ENCODE measurements at places on chromosomes 3 and 15. TPM values are rescaled to one million over a fixed set of nuclear protein-coding genes. Genes with fewer than 3 reads are reported as not detected.

DNA sequence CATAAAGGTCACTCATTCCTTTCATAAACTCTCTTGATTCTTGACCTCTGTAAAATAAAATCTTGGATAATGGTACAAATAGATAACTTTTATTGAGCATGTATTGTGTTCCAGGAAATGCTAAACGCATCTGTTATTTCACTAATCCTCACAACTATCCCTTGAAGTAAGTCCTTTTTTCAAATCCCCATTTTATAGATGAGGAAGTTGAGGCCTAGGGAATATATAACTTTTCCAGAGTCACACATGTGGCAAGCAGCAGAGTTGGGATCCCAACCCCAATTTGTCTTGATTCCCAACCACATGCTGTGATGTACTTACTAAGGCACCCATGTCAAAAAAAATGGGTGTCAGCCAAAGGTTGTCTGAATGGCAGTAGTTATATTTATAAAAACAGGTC, 6.3 kb downstream of the VPS39 start:
- H3K36me3 ChIP-seq: peaks cover 8% of the 10 kb centered on the region
- DNase-seq: no peak
- peaks cover 16% of the 10 kb centered on the region for H3K4me1 ChIP-seq
- no peak overlapping the region for H3K4me3 ChIP-seq

HPS3 gene
- 21.3 TPM for total RNA-seq

DNA sequence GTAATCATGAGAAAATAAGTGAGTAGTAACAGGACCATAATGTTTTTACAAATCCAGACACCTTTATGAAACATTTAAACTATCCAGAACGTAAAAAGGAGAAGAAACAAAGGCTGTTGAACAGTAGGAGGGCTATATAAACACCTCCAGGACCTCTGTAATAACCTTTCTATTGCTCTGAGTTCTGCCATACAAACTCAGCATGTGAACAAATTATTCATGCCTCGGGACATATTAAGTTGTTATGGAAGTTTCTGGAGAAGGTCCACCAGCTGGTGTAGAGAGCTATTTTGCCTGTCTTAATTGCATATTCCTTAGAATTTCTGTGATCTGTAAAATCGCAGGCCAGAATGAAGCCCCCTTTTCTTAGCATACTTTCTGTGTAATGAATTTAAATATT, 256.3 kb downstream of the UBE2E2 start:
- peaks cover 18% of the 10 kb centered on the region for H3K4me1 ChIP-seq
- no peak for DNase-seq
- no peak overlapping the region for H3K27ac ChIP-seq
- H3K4me3 ChIP-seq: no peak overlapping the region

GRCh38 chr15:71252044-71252739, 136.9 kb downstream of the THSD4 start:
- H3K36me3 ChIP-seq: no peaks in the 10 kb centered on the region
- no peaks in the 10 kb centered on the region for H3K27me3 ChIP-seq
- DNase-seq: no peak
- no peak overlapping the region for H3K27ac ChIP-seq
- H3K4me3 ChIP-seq: no peak overlapping the region

DNA sequence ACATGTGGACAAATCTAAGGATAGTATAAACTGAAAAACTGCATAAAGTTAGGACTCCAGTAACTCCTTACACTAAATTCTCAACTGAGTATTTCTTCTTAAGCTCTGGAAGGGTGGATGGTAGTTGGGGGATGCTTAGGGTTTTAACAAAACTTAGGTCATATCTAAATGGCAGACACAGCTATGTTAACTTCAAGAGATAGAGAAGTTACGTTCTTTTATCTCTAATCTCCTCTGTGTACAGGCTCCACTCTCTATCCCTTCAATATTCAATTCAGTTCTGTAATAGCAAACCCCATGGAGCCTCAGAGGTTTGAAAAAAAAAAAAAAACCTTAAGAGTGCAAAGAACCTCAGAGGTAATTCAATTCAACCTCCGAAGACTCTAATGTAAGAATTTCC, 3.1 kb downstream of the CMTM6 start:
- peaks cover 22% of the 10 kb centered on the region for H3K4me1 ChIP-seq
- no peaks in the 10 kb centered on the region for H3K36me3 ChIP-seq
- H3K4me3 ChIP-seq: no peak overlapping the region
- DNase-seq: no peak

GRCh38 chr15:89566181-89566580, 9.1 kb upstream of the TICRR start:
- H3K27me3 ChIP-seq: no peaks in the 10 kb centered on the region
- no peaks in the 10 kb centered on the region for H3K4me1 ChIP-seq
- no peak for DNase-seq
- no peak overlapping the region for H3K27ac ChIP-seq
- no peak overlapping the region for H3K4me3 ChIP-seq

TNFSF10 gene
- total RNA-seq: 13.8 TPM

PHLDB2 gene
- 99.0 TPM for total RNA-seq

DNA sequence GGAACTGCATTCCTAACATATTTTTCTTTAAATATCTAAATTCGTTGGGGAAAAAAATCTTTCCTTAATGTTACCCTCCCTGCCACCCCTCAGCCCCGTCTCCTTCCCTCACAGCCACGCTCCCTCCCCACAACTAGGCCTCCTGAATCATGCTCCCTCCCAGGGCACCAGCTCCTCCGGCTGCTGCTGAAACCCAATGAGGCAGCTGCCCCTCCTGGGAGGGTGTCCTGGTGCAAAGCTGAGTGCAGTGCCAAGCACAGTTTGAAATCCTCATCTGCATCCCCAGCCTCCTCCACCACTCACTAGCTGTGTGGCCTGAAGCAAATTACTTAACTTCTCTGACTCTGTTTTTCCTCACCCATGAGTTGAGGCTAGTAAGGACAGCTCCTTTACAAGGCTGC, 2.7 kb upstream of the NR2E3 start:
- H3K27ac ChIP-seq: no peak overlapping the region
- no peaks in the 10 kb centered on the region for H3K4me1 ChIP-seq
- no peaks in the 10 kb centered on the region for H3K27me3 ChIP-seq
- no peak for DNase-seq
- no peak overlapping the region for H3K4me3 ChIP-seq
- H3K36me3 ChIP-seq: no peaks in the 10 kb centered on the region

SPSB4 gene
- total RNA-seq: 0.41 TPM

SAMD7 gene
- total RNA-seq: not detected

MYEF2 gene
- 63.5 TPM for total RNA-seq

GRCh38 chr15:46450112-46450809, 815.4 kb downstream of the SQOR start:
- H3K27ac ChIP-seq: no peak overlapping the region
- H3K27me3 ChIP-seq: no peaks in the 10 kb centered on the region
- H3K4me3 ChIP-seq: no peak overlapping the region
- H3K36me3 ChIP-seq: no peaks in the 10 kb centered on the region
- DNase-seq: no peak
